ENCODE measurements at places on chromosomes 1 and 21.

- no peak for DNase-seq
Observed at GRCh38 chr1:101043776-101044175, 18.2 kb upstream of the DPH5 start.

GRCh38 chr1:22121421-22121911 is 21.4 kb downstream of the WNT4 start:
- DNase-seq: no peak

GRCh38 chr1:1826356-1827088 is 48.3 kb upstream of the NADK start:
- DNase-seq: no peak

DNA sequence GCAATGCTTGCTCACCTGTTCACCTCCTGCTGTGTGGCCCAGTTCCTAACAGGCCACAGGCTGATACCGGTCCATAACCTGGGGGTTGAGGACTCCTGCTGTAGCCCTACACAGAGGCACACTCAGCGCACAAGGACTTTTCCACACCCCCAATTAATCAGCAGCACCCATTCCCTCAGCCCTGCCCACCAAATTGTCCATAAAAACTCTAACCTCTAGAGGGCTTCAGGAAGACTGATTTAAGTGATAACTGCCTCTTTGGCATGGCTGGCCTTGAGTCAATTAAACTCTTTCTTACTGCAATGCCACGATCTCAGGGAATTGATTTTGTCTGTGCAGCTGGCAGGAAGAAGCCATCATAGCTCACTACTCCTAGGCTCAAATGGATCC is 71.3 kb upstream of the MUTYH start:
- no peak for DNase-seq

GRCh38 chr1:243597383-243597782 is 252.7 kb downstream of the AKT3 start:
- DNase-seq: peak; percentile 11

DNA sequence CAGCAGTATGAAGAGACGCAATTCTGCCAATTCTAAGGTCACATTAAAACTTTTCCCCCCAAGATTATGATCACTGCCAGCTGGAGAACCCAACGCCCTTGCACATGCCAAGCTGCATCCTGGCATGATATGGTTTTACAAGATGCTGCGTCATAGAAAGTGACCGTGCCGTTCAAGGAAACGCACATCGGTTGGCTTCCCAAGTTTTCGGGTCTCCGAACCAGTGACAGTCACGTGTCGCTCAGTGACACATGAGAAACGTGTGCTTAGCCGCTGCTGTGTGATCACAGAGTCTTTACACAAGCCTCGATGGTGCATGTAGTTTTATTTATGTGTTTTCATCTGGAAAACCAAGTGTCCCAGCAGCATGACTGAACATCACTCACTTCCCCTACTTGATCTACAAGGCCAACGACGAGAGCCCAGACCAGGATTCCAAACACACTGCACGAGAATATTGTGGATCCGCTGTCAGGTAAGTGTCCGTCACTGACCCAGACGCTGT is 7.4 kb downstream of the SMIM1 start:
- DNase-seq: no peak

DNA sequence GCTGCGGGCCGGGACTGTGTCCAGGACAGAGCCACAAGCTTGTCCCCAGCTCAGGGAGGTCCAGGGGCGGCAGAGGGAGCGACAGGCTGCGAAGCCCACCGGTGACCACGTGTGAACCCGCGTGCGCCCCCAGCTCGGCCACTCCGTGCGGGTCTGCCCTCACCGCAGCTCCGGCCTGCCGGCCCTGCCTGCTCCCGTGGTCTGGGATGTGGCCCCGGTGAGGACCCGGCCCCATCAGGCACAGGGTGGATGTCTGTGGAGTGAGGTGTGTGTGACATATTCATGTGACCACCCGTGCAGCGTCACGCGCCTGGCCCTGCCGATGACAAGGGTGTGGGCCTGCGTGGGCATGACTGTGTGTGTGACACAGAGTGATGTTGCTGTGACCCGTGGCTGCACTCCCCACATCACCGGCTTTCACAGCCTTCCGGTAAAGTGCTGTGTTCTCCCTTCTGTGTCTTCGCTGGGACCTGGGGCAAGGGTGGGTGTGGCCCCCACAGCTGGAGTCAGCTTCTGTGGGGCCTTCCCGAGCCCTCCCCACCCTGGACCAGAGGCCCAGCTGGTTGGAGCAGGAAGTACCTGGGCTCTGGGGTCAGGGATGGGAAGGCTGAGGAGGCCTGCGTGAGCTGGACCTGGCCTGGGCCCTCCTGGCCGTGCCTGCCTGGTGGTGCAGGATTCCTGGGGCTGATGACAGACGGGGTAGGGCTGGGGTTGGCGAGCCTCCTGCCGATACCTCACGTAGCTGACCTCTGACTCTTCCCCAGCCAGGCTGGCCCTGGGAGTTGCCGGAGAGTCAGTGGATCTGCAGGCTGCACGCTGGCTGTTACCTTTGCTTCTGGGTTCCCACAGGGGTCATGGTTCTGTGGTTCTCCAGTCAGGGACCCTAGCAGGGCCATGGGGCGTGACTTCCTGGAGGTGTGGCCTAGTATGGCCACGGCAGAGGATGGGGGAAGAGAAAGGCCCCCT is 4.1 kb downstream of the RNF223 start:
- DNase-seq: no peak

DNA sequence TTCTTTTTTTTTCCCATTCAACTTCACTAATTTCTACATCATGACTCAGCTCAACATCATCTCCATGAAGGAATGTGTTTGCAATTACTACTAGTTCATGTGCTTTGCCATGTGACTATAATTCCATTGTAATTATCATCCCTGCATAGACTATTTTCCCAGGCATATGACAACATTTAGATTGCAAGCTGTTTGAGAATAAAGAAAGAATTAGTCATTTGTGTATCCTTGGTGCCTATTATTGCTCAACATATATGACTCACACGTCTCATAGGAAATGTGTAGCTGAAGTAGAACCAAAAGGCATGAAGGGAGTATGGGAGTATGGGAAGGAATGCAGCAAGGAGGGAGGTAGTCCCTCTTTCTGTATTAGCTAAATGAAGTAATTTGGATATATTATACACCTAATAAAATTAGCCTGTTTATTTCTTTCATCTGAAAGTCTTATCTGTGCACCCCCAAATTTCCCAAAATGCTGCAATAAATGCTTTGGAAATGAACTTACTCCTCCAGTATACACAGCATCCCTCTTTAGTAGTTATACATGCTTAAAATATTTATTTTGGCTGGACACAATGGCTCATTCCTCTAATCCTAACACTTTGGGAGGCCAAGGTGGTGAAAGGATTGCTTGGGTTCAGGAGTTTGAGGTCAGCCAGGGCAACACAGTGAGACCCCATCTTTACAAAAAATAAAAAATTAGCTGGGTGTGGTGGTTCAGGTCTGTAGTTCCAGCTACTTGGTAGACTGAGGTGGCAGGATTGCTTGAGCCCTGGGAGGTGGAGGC is 316.9 kb upstream of the ADGRL4 start:
- DNase-seq: no peak

GRCh38 chr21:16800536-16801275 is 712.1 kb upstream of the CXADR start:
- DNase-seq: no peak

- no peak for DNase-seq
Observed at GRCh38 chr1:246647513-246647912, 76.7 kb upstream of the SCCPDH start.

DNA sequence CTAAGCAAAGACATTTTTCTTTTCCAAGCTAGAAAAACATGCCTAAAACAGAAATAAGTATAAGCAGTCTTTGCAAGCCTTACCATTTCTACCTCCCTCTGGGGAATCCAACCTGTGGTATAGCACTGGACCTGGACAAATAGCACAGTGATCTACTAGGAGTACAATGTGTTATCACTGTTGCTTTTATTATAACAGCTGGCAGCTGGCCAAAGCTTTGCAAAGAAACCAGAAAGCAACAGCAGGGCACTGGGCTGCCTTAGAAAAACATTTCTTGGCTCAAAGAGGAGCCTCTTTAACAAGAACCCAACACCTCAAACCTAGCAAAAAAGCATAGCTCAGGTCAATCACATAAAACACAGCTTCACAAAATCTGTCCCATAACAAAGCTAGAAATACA is 294.5 kb upstream of the GREM2 start:
- no peak for DNase-seq

DNA sequence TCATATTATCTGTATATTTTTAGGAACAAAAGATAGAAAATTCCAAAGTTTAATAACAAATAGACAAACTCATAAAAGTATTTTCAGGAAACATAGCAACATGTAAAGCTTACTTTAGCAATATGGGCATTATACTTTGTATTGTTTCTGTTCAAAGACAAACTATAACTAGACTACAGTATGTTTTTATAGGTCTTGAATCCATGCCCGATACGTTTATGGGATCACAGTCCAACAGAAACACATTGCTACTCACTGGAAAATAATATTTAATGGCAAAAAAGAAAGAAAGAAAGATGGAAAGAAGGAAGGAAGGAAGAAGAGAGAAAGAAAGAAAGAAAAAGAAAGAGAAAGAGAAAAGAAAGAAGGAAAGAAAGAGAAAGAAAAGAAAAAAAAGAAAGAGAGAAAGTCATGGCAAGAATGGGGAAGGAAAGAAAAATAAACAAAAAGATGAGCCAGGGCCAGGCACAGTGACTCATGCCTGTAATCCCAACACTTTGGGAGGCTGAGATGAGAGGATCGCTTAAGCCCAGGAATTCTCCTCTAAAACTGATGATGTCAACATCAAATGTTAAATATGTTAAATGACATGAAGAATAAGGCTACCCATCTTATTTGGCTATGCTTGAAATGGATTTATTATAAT is 32.7 kb downstream of the TM2D1 start:
- DNase-seq: no peak

GRCh38 chr1:173581383-173582079 is 21.3 kb downstream of the SLC9C2 start:
- no peak for DNase-seq
